ENCODE measurements at places on chromosomes 1 and 21.

DNA sequence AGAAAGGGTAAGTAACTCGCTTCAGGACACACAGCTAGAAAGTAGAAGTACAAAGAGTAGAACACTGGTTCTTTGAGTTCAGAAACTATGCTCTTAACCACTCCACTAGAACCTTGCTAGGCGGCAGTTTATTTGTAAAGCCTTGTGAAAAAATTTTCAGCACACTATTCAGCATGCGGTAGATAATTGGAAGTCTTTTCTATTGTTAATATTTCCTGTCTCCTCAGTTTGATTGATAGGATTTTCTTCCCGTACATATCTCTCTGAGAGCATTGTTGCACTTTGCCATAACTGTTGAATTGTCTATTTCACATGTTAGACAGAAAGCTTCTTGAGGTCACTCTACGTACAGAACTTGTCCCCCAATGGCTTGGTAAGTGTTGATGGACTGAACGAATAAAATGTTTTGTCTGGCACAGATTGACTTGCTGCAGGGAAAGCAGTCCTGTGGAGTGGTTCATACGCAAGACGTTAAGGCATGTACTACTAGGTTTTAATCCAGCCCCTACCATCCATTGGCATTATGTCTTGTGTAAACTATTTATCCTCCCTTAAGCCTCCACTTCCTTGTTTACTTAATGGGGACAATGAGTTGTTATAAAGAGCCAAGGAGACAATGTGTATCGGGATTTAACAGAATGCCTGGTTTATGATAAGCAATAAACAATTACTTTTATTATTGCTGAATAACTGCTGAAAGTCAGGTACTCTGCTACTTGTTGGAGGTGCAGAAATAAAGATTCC is 35.8 kb downstream of the C1orf21 start:
- DNase-seq = no peak

GRCh38 chr1:221829327-221830015 is 87.6 kb upstream of the DUSP10 start:
- DNase-seq = no peak

DNA sequence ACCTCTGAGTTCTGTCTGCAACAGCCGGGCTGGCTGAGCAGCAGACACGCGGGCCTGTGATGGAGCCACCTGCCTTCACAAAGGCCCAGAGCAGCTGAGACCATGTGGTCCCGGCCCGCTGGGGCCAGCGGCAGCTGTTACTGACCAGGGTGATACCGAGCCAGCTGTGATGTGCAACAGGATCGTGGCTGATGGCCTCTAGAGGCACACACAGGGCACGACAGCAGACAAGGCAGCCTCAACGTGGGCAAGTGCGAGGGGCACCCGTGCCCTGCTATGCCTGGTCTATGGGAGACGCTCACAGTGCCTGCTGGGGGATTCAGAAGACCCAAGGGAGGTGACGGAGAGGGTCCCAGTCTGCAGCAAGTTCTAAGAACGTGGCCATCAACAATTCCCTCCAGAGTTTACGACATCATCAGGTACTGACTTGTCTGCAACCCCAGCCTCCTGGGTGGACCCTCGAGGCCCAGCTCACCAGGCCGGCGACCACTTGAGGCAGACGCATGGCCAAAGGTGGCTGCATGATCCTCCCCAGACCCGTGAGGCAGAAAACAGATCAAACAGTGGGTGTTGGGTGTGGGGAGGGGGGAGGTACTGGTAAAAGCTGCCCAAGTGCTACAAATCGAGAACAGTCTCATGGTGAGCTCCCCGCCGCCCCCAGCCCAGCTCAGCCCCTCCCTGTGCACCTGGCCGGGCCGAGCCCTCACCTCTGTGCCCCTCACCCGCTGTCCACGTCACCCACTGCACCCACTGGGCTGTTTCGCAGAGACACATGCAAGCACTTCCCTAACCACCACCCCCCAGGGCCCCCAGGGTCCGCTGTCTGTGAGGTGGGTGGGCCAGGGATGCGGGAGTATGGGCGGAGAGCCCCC is 6.0 kb downstream of the POFUT2 start:
- DNase-seq = no peak

DNA sequence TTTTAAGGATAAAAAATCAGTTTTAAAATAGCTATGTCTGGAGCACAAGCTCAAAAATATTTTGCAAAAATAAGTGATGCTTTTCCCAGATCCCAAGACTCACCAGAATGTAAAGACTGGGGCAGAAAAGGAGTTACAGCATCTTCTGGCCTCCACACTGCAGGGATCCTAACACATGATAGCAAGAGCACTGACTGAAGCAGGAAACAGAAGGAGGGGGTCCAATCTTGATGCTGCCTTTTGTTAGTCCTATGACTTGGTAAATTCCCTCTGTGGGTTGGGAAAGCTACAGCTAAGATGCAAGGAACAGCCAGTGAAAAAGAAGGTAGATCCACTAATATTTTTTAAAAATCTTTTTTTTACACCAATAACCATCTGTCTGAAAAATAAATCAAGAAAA is 54.2 kb upstream of the TNR start:
- DNase-seq = no peak

Data from DND-41 (cell line).